ENCODE measurements at places on chromosomes 6 and 20.

GRCh38 chr6:111854683-111855082, 18.6 kb downstream of the FYN start:
- no peak for DNase-seq

GRCh38 chr6:37528541-37528940, 28.8 kb upstream of the CCDC167 start:
- no peak for DNase-seq

GRCh38 chr6:26235302-26235670, 129.7 kb upstream of the BTN3A2 start:
- no peak for DNase-seq

DNA sequence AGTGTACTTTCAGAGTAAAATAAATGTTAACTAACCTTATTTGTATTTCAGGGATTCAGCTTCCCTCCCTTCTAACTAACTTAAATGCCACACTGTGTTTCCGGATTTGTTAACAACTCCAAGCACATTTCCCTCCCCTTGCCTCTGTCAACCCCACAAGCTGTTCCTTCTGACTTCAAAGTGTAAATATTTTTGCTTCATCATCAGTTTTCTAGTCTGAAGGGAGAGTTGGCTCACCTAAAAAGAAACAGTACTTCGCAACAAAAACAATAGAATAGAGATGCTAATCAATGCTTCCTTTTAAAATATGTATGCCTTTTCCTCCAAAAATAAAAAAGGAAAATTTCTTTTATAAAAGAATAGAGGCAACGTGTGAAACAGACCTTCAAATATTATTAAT, 132.6 kb downstream of the THEMIS start:
- DNase-seq = no peak

DNA sequence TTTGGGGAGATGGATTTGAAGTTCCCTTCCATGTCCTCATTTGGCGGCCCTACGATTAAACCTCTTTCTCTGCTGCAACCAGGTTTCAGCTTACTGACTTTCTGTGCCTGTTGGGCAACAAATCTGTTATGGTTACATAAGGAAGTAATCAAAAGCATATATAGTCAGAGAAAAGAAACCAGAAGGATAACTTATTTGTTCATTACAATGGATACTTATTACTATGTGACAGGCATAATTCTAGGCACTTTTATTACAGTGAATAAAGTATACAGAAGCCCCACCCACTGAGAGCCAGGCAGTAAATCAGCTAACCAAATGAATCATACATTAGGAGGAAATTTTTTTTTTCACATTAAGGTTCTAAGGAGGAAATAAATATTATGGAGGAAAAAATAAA, 9.6 kb upstream of the TRIM31 start:
- DNase-seq = no peak

GRCh38 chr20:45294659-45295058, 12.0 kb upstream of the RBPJL start:
- DNase-seq = no peak

GRCh38 chr6:56642366-56643261, at the start of gene DST:
DST (minus strand) TSS chr6:56642889.
- peak; percentile 84 for DNase-seq

GRCh38 chr6:45487645-45488044, 109.9 kb upstream of the SUPT3H start:
- DNase-seq = no peak

GRCh38 chr6:136863752-136864151, 41.4 kb downstream of the PEX7 start:
- DNase-seq = no peak

- DNase-seq = no peak
Measured at GRCh38 chr6:101824551-101825345, 431.2 kb downstream of the GRIK2 start.

DNA sequence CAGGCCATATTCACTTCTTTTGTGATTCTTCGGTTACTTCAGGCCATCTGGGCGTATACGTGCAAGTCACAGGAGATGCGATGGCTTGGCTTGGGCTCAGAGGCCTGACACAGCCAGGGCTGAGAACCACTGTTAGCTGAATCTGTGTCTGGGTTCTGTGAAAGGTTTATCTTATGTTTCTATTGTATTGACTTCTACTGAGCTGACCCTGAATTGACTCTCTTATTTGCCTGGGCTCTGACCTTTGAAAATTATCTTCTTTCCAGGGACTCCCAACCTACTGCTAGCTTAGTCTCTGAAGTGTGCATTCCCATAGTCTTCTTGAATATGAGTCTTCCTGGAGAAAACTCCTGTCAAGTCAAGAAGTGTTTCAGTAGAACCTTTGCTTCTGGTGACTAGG, 226.4 kb upstream of the SOX4 start:
- DNase-seq = no peak

DNA sequence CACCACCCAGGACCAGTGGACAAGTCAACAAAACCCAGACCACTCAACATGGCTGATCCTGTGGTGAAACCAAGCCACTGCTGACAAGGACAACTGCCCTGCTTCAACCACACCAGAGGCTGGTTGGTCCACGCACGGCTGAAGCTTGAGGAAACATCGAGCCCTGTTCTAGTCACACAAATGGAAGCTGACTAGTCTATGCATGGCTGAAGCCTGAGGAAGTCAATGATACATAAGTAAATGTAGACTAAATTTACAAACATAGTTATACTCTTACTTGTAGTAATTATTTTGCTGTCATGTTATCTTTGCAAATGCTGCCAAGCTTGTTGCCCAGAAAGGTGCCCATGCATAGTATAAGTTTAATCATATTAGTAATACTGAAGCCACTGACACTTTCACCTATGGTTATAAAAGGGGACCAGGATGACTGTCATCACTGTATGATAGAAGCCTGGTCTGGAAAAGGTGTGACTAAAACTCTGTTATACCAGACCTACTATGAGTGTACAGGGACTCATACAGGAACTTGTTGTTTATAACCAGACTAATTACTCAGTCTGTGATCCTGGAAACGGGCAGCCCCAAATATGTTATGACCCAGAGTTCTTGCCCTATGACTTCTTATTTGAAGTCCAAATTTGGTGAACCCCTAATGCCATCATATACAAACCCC, 5.6 kb downstream of the IL22RA2 start:
- DNase-seq = no peak

GRCh38 chr6:80433673-80434025, 327.2 kb downstream of the BCKDHB start:
- no peak for DNase-seq

GRCh38 chr6:31580438-31580740, 1.8 kb downstream of the LTB start:
- no peak for DNase-seq

DNA sequence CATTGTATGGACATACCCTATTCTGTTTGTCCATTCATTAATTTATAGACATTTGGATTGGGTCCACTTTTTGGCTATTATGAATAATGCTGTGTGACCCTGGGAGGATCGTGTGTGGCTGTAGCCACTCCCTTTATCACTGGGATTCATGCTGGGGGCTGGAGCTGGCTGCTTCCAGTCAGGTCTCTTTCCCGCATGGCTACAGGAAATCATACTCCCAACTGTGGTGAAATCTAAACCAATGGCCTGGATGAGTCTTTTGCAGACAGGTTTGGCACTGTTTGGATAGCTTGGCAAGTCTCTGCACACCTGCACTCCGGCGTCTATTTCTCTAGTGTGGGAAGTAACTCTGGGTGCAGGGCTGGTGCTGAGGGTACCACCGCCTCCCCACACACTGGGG, 80.4 kb downstream of the RIN2 start:
- no peak for DNase-seq

GRCh38 chr20:3686867-3687321, 5.1 kb upstream of the ADAM33 start:
- DNase-seq = peak; percentile 79

DNA sequence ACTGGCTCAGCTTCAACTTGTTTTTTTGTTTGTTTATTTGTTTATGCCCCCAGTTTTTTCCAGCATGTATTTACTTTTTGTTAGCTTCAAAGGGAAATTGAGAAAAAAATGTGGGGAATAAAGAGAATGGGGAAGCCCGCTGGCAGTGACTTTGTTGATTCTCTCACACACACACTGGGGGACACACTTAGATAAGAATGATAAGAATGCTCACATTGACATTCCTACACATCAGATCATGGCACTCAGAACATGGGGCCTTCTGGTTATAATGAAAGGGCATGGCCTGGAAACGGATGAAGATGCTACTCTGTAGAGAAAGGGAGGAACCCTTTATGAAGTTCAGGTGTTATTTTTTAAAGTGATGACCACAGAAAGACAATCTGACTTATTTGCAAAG, 15.6 kb upstream of the DAAM2 start:
- DNase-seq = no peak

- no peak for DNase-seq
Measured at GRCh38 chr6:148287623-148288333, 54.9 kb upstream of the SASH1 start.

GRCh38 chr6:142867988-142868812, 76.8 kb downstream of the HIVEP2 start:
- DNase-seq = no peak

GRCh38 chr20:57089699-57090144, 176.7 kb downstream of the BMP7 start:
- DNase-seq = no peak

Data from AG04449 (cell line).